ENCODE measurements at places on chromosomes 5 and 9.
A peak's percentile ranks its signal among the peaks of the same experiment; 100 is the strongest.

DNA sequence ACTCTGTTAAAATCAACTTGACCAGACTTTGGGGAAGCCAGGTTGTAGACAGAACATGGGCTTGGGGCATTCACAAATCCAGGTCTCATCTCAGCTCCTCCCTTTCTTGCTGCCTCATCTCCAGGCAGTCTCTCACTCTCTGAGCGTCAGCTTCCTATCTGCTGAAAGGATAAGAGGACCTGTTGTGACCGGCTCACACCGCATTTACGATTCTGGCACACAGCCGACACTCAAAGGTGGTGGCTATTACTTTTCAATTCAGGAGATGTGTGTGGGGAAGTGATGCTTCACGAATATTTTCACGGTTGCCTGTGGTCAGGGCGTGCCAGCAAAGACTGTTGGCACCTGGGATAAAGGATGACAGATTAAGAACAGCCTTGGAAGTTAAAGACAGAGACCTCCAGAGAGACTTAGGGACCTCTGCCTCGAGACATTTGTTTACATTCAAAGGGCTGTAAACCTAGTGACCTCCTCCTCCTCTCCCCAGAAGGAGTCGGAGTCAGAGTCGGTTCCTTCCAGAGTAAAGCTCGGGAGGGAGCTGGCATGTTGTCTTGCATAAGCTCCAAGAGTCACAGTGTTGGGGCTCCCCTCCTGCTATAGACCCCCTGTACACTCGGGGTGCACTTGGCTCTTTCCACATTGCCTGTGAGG, 83.2 kb downstream of the AK8 start:
- DNase-seq, result no peak

- DNase-seq, result no peak
Observed at GRCh38 chr9:100011062-100011681, 87.6 kb downstream of the ERP44 start.

- DNase-seq, result no peak
Observed at GRCh38 chr5:98330871-98331270, 442.6 kb upstream of the RGMB start.

GRCh38 chr9:96126321-96126881, 175.6 kb downstream of the HSD17B3 start:
- DNase-seq, result no peak

DNA sequence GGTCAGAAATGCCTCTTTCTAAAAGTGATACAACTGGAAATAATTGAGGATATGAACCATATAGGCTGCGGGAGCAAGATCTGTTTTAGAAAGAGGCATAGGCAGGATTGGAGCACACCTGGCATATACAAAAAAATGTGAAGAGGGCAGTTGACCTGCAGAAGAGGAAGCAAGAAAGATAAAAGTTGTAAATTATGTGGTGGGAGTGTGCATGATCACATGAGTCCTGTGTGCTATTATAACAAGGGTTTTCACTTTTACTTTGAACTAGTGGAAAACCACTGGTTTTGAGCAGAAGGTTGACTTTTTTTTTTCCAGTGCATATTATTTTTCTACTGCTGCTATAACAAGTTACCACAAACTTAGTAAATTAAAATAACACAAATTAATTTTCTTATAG, 489.3 kb downstream of the ANXA1 start:
- DNase-seq, result no peak

GRCh38 chr5:124477577-124477976, 268.9 kb downstream of the ZNF608 start:
- no peak for DNase-seq

GRCh38 chr5:116032991-116033390, 719 bp downstream of the ARL14EPL start:
- DNase-seq, result no peak

GRCh38 chr5:180915924-180916323, 17.0 kb downstream of the BTNL8 start:
- DNase-seq, result no peak

DNA sequence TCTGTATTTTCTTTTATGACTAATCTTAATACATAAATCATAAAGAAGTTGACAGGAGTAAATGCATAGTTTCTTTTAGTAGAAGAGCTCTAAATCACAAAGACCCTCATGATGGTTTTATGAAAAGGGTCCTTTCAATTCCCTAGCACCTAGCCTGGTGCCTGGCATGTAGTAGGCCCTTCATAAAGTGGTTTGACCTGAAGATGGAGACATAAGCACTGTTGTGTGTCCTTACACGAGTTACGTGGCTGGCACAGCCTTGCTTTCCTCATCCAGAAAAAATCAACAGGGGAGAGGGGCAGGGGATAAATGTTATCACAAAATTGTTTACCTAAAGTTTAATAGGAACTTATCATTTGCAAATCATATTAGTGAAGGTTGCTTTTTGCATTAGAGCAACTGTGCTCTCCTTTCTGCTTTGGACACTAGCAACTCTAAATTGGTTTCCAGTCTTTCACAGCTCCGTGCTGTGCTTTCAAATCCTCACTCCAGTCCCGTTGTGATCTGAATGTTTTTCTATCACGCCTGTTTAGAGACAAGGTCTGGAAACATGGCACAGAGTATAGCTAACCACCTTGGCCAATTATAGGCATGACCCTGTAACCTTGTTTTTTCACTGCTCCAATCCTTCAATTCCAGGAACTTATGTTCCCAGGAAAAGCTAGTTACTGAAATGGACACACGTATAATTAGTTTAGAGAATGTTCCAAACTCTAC, 55.7 kb downstream of the ARL15 start:
- no peak for DNase-seq

- DNase-seq, result no peak
Observed at GRCh38 chr5:90390326-90390725, 19.2 kb downstream of the CETN3 start.

DNA sequence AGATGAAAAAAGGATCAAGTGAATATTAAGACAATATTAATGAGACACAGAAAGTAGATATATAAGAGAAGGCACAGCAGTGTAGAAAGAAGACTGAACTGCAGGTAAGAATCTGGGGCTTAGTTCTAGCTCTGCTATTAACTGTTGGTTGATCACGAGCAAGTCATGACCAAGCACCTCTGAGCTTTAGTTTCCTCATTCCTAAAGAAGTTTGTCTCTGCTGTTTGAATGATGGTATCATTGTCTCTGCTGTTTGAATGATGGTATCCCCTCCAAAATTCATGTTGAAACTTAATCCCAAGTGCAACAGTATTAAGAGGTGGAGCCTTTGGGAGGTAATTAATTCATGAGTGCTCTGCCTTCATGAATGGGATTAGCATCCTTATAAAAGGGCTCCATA, 2.5 kb upstream of the NME5 start:
- DNase-seq, result no peak

DNA sequence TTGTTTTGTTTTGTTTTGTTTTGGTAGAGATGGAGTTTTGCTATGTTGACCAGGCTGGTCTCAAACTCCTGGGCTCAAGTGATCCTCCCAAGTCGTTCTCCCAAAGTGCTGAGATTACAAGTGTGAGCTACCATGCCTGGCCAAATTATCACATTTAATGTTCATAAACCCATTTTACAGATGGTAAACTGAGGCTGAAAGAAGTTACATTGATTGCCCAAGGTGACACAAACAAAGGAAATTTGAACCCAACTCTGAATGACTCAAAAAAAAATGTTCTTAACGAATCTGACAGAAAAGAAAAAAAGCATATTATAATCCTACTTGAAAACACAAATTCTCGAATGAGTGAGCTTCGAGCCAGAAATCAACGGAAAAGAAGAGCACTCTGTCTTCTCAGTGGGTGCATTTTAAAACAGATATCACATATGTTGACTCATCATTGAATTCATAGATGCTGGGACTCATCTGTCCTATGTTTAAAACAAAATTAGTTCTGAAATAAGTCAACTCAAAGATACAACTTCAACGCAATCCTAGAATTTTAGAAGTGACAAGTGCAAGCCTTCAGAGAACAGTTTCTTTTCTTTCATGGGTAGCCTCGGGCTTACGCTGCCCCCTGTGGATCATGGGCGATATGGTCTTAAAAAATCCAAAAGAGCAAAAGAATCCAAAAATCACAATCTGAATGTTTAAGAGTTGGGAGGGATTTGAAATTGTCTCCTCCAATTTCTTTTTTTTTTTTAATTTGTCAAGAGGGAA, 28.4 kb downstream of the TIMD4 start:
- DNase-seq, result peak; percentile 20

- no peak for DNase-seq
Observed at GRCh38 chr9:99001892-99002291, 58.2 kb downstream of the COL15A1 start.

GRCh38 chr9:124932333-124932732, 8.6 kb downstream of the GOLGA1 start:
- no peak for DNase-seq

DNA sequence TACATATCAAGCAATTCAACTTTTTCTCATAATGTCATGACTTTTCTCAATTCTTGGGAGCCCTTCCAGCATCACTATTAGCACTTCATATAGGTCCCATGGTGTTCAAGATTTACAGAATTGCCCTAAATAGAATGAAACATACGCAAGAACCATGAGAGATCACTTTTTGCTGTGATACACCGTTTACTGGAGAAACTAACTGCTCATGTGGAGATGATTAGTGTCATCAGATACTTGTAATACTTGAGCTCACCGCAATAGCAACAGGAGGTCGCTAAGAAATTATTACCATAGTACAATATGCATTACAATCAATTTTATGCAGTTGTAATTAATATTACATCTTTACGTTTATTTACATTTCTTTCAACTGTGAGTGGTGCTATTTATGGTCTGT, 4.8 kb upstream of the PCSK5 start:
- no peak for DNase-seq

- no peak for DNase-seq
Observed at GRCh38 chr5:148924817-148925216, 98.4 kb downstream of the ADRB2 start.

GRCh38 chr9:14428781-14429230, 114.9 kb upstream of the NFIB start:
- DNase-seq, result no peak

DNA sequence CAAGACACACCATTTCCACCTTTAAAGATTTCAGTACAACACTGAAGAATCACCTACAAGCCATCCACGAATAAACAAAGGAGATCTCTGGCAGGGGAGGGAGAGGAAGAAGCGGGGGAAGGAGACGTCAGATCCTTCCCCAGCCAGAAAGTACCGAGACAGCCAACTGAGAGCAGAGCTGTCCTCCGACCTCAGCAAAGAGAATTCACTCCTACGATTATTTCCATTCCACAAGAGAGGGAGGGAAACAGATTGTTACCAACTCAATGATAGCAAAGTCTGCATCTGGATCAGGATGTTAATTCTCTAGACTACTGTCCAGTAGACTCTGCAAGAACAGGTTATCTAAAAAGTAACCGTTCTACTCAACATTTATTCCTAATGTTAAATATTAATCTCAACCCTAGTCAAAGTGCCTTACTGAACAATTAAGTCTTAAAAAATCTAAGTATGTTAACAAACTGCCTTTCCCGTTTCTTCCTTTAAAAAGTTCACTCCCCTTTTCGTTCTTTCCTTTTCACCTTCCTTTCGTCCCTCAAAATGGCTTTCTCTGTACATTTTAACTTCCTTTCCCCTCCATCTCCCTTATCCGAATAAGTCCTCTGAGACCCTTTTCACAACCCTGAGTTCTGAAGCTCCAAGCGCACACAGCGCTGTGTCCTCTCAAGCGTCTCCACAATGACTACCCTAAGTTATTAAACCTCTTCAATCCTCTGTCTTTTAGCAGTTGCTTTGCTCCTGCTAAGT, 1.4 kb downstream of the CHD1 start:
- DNase-seq, result peak; percentile 44

- no peak for DNase-seq
Observed at GRCh38 chr9:79387101-79387835, 184.5 kb upstream of the TLE4 start.

GRCh38 chr5:87268126-87268969, 665 bp downstream of the RASA1 start:
- peak; percentile 59 for DNase-seq

DNA sequence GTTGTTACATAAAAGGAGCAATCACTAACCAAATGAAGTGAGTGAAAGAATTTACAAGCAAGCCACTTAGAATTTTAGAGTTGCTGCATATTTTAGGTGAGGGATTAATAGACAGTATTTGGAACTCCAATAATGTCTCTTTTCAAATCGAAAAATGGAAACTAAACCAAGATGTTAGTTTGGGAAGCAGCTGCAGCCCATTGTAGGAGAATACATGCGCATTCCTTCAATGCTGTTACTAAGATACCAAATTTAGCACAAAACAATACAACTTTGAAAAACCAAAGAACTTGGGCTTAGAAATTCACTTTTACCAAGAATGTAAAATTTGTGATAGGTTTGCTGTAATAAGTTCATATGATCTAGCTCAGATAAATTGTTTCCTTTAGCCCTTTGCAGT, 411.8 kb upstream of the CDH6 start:
- DNase-seq, result no peak

DNA sequence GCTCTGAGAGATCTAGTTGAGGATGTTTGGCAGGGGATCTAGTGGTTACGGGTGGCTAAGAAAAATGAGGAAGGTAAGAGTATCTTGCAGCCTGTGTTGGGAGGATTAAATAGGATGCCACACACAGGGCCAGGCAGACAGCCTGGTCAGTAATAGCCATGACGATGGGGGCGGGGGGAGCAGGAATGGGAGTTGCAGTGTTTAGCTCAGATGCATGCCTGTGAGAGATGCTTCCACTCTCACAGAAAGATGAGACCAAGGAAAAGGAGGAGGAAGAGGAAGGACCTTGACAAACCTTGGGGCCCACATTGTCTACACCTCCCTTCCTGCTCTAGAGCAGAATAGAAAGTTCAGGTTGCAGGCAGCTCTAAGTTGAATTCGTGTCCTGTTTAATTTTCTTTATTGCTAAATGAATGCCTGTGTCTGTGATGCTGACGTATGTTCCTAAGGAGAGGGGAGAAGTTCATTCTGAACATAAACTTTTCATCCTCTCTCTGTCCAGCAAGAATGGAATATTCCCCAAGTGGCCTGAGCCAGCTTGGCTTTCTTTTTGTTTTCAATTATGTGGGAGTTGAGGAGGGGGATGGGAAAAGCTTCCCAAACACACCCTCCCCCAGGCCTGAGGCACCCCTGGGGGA, 28.7 kb downstream of the TGFBI start:
- DNase-seq, result no peak

- no peak for DNase-seq
Observed at GRCh38 chr9:89615661-89616060, 10.8 kb downstream of the GADD45G start.
